Activated CD8-positive, alpha-beta memory T cell treated with anti-CD3 and anti-CD28 coated beads for 4 hours (primary cell): ENCODE measurements at places on chromosomes 7 and 10.
A peak's percentile ranks its signal among the peaks of the same experiment; 100 is the strongest.

DNA sequence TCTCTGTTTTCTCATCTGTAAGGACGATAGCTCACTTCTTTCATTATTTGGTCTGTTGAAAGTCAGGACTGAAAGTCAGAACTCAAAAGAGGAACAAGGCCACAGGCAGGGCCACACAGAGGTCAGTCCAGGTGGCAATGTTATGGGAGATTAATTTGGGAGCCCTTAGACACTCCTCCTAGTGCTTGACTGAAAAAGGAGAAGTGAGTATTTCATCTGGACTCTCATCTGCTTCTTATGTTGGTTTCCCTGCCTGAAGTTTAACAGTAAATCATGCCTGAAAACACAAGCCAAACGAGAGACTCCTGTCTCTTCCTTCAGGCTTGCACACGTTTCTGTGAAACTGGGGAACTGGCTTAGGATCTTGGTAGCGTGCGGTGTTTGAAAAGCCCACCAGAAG lies 248.5 kb downstream of the BUB3 start:
- no peak for DNase-seq

GRCh38 chr7:44454348-44454747 lies 36.1 kb downstream of the NUDCD3 start:
- no peak for DNase-seq

- DNase-seq: no peak
These were observed 7.3 kb downstream of the TSPAN15 start for GRCh38 chr10:69458430-69459100.

- DNase-seq: no peak
These were observed 93.0 kb upstream of the PCGF5 start for GRCh38 chr10:91127341-91128082.

DNA sequence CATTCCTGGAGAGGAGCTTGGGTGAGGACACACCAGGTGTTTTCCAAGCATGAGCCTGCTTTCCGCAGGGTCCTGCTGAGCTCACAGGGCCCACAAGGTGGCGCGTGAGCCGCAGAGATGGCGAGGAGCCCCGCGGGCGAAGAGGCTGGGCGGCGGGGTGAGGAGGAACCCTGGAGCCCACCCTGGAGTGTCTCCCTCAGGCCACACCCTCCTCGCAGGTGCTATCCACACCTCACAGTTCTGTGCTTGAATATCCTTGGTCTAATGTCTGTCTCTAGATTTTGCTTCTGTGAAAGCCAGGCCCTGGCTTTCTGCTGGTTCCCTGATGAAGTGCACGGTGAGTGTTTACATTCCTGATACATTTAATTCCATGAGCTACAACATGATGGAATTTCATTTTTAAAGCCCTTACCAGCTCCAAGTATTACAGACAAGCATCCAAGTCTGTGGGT lies 433.6 kb downstream of the ACTR3B start:
- no peak for DNase-seq

DNA sequence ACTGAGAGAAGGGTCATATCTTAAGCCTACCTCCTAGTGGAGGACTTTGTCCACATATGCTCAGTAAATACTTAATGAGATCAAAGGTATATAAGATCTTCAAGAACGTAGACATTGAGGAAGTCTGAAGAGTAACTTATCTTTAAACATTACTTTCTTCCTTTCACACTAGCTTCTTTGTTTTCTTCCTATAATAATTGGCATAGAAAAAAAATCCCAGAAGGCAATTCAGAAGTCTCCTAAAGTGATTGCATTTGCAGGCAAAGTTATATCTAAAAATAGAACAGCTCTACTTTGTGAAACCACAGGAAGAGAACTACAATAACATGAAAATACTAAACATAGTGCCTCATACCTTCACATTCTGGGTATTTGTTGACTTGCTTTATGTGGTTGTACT lies 150.4 kb downstream of the PPP1R3A start:
- no peak for DNase-seq

DNA sequence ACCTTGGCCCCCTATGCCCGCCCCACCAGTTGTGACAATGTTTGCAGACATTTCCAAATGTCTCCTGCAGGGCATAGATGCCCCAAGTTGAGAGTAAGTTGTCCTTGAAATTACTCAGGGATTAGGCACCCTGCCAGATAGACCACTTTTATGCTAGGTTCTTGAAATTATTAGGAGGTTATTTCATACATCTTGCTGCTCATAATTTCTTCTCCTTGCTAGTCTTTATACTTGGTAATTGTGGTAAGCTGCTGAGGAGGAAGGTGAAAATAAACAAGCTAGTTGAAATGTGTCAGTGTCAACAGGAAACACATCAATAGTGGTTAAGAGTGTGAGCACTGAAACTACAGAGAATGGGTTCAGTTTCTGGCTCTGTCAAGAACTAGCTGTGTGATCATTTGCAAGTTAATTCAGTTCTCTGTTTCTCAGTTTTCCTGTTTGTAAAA lies 63.7 kb upstream of the AOAH start:
- DNase-seq: no peak

- peak; percentile 41 for DNase-seq
These were observed 47.9 kb downstream of the PIP4K2A start for GRCh38 chr10:22666287-22667092.

DNA sequence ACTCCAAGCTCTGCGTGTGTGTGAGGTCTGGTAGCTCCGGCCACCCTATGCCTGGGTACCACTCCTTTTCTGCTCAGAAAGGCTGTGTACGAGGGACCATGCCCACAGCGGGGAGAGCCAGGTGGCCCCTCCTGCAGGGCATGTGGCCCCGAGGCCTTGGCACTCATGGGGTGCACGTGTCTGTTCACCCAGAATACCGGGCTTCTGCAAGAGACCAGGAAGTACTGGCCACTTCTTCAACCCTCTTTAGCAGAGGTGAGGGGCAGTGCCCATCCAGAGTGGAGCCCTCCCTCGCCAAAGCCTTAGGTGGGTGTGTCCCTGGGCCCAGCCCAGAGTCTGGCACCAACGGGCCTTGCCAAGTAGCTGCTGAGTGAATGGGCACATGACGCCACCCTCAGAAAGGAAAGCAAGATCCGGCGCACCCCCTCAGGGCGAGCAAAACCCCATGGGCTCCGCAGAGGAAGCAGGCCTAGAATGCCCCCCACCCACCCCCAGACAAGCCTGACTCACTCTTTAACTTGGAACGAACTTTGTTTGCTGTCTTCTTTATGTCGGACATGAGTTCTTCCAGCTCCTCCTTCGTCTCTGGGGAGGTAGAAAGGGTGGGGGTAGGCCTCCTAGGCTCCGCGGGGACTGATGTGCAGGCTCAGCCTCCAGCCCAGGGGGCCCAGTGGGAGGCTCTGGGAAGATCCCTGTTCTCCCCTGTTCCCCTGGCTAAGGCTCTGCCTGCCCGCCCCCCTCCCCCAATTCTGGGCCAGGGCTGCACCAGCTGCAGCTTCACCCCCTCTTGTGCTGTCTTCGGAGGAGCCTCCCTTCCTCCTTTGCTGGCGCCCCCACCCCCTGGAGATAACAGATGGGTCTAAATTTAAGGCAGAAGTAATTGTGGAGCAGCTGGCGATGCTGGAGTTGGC lies 14.6 kb downstream of the STX1A start:
- DNase-seq: no peak

- DNase-seq: no peak
These were observed 24.0 kb upstream of the CSGALNACT2 start for GRCh38 chr10:43114088-43114742.

DNA sequence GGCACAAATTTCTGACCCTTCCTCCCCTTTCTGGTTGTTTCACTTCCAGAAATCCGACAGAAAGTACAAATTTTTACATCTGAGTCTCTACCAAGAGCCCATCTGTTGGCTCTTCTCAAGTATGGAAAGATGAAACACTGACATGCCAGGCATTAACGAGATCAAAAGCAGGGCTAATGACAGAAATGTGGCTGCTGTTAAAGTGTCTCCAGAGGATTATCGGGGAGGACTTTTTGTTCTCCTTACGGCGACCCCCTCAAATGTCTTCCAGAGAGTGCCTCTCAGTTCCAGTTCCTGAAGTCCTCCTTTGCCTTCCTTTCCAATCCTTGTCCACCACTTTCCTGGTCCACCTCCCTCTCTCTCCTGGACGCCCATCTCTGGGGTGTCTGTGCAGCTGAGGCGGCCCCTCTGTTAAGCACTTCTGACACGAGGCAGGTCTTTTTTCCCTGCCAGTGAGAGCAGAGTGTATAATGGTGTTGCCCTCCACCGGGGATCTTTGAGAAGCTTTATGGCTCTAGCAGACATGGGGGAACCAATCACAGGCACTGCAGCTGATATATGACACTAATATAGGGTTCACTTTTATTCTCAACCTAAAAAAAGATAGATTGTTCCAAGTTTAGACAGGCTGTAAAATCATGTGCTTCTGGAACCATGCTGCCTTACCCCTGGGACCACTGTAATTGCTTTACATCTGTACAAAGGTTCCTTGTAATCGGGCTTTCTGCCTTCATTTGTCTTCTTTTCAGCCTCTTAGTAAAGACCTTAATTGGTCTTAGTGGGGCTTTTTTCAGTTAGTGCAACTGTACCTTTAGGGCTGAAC lies 757.1 kb downstream of the AUTS2 start:
- no peak for DNase-seq

DNA sequence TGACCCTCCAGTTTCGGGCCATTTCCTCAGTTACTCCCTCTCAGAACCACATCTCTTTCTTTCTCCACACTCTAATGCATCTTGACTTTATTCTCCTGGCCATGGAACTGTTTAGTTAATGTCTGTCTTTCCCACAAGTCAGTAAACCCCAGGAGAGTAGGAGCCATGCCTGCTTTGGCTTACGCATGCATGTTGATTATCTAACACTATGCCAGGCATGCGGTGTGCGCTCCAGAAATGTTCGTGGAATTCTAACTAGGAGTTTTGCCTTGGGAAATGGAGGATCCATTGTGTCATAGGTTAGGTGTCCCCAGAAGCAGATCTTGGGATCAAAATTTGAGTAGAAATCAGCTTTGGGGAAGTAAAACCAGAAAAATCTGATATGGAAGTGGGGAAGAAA lies 308.9 kb downstream of the GRID1 start:
- no peak for DNase-seq

GRCh38 chr7:55381696-55382095 lies 16.6 kb downstream of the LANCL2 start:
- DNase-seq: no peak

DNA sequence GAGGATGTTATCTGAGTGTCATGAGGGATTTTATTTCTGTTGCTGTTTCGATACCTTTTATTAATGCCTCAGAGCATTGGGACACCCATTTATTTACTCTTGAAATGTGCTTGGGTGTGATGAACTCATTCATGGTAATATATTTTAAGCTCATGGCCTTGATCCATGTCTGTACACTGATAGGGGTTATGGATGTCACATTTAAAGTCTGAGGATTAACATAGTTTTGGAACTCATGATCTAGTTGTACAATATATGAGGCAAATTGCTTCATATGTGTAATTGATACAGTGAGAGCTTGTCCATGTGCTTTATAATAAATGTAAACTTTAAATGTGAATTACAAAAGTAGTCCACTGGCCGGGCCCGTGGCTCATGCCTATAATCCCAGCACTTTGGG lies 23.0 kb upstream of the ZRANB1 start:
- no peak for DNase-seq

DNA sequence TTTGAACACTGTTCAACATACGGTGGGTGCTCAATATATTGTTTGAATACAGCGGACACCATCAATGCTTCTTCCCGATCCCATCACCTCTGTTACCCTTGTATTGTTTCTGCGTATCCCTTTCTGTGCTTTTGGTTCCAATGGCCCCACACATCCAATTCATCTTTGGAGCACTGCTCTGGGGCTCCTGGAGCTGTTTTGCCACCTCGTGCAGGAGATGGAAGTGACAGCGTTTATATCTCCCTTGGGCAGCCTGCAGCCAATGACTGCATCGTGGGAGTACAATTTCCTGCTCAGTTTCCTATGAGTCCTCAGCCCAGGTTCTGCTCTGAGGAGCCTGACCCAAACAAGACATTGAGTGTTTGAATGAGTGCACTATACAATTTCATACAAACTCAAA lies 50.2 kb upstream of the PIK3CG start:
- DNase-seq: no peak

GRCh38 chr7:99679400-99680191 lies at the start of gene CYP3A5:
Gene CYP3A5, minus strand, starts transcription at chr7:99679996. Its CDS starts 100 bp downstream, at chr7:99679896.
- DNase-seq: no peak

GRCh38 chr10:114172216-114172615 lies 1.8 kb downstream of the CCDC186 start:
- no peak for DNase-seq

DNA sequence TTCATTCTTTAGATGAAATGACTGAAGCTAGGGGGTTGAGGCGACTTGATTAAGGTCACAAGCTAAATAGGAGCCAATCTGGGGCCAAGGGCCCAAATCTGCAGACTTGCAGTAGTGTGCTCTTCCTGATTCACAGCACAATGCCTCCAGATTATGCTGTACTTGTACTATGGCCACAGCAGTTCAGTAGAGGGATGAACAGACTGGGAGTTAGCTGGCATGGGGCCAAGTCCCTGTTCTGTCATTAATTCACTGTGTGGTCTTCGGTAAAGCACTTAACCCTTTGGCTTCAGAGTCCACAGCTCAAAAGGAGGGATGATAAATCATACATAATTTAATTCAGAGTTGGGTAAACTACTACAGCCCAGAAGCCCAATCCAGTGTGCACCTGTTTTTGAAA lies 196.8 kb downstream of the XPNPEP1 start:
- DNase-seq: no peak

GRCh38 chr10:71354776-71355175 lies 35.7 kb downstream of the SLC29A3 start:
- no peak for DNase-seq

DNA sequence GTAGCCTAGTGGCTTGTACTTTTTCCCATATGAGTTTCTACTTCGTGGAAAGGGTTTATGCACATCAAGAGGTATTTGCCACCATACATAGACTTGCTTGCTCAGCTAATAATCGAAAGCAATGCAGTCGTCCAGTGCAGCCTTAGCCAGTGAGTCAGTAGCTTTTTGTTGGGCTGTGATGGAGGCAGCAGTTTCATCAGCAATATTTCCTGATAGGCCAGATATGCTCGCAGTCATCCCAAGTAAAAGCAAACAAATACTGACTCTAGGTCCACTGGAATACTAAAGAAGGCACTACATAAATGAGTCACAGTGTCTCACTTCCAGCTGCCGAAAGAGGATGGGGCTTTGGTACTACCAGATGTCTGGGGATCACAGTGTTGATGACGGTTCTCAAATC lies 2.1 kb upstream of the BNIP3 start:
- no peak for DNase-seq

DNA sequence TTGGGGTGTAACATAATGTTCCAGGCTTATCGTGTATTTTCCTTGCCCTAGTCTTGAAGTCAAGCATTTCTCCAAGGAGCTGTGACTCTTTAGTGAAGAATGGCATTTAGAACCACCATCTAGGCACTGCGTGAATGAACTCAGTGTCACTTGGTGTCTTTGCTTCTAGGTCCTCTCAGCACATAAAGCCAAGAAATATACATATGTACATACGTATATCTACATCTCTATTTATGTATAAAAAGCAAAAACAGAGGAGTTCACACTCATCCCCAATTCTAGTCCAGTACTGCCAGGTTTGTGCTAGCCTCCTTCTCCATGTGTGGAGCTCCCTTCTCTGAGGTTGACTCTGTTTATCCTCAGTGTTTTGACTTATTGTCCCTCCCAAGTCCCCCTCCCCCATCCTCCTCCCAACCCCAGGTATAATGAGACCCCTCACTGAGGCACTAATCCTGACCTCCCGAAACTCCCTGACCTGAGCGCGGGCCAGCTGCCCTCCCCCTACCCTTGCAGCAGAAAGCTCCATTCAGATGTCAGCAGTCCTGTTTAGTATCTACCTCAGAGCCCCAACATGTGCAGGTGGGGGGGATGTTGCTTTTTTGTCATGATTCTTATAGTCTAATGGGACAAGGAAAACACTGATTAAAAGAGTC lies 61.5 kb downstream of the GDI2 start:
- no peak for DNase-seq

- DNase-seq: no peak
These were observed 394.0 kb downstream of the THSD7A start for GRCh38 chr7:11437994-11438393.
